ENCODE measurements at places on chromosomes 5 and 9.

DNA sequence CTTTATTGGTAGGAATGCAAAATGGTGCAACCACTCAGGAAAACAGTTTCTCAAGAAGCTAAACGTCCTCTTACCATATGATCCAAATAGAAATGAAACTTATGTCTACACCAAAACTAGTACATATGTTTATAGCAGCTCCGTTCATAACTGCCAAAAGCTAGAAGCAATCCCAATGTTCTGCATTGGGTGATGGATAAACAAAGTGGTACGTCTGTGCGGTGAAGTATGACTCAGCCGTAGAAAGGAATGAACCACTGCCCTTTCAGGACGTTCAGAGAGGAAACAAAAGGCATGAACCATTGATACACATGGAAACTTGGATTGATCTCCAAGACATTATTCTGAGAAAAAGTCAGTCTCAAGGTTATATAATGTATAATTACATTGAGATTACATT, 27.6 kb downstream of the HNRNPH1 start:
- DNase-seq = no peak

DNA sequence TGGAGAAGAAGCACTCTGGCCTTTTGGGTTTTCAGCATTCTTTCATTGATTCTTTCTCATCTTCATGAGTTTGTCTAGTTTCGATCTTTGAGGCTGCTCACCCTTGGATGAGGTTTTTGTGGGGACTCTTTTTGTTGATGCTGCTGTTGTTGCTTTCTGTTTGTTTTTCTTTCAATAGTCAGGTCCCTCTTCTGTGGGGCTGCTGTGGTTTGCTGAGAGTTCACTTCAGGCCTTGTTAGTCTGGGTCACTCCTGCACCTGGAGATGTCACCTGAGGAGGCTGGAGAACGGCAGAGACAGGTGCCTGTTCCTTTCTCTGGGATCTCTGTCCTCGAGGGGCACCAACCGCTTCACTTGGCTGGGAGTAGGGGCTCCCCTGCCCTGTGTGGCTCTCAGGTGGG, 14.0 kb downstream of the RANBP17 start:
- DNase-seq = no peak

DNA sequence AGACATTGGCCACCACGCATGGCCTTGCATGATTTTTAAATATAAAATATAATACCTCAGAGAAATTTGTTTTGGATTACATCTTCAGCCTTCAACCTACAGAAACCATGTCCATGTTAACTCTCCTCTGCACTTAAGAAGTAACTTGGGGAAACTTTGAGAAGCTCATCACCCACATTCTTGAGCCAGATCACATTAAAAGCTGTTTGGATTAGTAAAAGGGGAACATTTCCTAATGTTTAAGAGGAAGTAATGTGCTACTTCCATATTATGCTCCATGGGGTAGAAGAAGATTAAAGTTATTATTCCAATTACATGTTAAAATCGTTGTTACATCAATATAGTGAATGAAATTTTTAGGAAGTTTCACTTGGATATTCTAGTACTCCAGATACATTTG, 10.4 kb upstream of the CEP120 start:
- DNase-seq = no peak

GRCh38 chr9:14080959-14081542, 232.9 kb downstream of the NFIB start:
- no peak for DNase-seq

DNA sequence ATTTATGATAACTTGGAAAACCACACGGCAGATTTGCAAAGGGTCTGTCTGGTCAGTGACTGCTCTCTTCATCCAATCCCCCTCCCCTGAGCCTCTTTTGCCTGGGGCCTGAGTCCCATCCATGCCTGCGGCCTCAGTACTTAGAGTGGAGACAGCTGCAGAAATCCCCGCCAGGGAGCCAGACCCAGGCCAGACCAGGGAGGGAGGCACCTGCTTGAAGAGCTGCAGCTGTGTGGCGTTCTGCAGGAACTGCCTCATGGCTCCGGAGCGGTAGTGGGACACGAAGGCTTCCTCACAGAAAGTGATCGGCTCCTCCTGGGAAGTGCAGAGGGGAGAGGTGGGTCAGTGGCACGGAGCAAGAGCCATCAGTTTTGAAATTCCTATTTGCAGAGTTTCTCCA, 101.6 kb downstream of the CRB2 start:
- DNase-seq = no peak

Data from left renal pelvis (tissue), 4 donors.